Lower leg skin (tissue), 4 donors: ENCODE measurements at places on chromosomes 5 and 9.
A peak's percentile ranks its signal among the peaks of the same experiment; 100 is the strongest.

DNA sequence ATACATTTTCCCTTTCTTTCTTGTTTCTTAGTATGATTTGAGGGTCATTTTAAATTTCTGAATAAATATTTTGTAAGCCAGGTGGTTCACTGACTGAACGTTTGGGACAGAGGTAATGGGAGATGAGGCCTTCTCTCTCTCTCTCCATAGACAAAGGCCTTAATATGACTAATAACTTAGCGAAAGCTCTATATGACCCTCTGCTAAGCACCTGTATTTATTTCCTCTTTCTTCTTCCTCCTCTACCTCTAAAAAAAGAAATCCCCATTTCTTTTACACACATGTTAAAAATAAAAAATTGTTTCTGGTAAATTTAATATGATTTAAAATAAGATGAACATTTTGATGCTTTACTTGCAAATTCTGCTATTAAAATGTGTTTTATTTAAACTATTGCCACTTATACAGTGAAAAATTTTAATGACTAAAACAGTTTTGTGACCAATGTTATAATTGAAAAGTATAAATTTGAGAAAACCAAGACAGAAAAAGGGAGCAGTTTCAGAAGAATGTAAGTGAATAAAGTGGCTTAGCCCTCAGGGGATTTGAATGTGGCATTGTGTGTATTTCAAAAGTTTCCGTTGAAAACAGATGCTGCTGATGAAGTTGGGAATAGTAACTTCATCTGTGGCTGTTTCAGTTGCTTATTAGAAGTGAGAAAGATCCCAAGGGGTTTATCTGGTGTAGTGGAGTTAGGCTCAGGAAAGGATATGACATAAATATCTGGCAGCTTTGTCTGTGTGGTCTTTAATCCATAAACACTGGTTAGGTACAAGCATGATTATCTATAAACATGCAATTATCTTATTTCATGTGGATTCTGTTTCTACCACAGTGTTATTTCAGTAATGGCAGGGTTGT, 128.6 kb upstream of the GRHPR start:
- DNase-seq, result no peak

- DNase-seq, result no peak
Observed at GRCh38 chr9:113131689-113132151, 19.1 kb upstream of the SLC31A2 start.

DNA sequence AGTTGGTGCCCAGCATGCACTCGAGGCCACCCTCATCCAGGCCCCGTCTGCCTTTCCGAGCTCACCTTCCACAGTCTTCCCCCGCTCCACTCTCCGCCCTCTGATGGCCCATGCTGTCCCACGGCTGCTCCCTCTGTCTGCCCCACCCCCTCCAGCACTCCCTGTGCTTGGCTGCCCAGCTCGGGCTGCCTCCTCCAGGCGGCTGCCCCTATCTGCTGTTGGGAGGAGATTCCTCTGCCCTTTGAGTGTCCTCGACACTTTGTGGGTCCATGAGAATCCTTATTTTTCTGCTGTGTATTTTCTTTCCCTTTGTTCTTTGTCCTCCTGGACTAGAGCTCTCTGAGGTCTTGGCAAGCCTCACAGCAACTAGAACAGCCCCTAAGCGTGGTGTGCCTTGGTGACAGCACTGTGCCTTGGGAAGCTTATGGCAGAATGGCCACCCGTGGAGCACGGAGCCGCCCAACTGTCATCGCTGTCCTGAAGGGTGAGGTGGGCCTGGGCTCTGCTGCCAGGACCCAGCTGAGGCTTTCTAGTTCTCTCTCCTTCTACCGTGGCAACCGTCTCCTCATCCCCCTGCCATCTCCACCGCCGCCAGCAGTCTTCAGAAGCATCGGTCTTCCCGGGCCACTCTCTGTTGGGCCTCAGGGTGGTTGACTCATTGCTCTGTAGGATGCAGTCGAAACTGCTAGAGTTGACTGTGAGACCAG, 5.2 kb downstream of the NTMT1 start:
- no peak for DNase-seq

DNA sequence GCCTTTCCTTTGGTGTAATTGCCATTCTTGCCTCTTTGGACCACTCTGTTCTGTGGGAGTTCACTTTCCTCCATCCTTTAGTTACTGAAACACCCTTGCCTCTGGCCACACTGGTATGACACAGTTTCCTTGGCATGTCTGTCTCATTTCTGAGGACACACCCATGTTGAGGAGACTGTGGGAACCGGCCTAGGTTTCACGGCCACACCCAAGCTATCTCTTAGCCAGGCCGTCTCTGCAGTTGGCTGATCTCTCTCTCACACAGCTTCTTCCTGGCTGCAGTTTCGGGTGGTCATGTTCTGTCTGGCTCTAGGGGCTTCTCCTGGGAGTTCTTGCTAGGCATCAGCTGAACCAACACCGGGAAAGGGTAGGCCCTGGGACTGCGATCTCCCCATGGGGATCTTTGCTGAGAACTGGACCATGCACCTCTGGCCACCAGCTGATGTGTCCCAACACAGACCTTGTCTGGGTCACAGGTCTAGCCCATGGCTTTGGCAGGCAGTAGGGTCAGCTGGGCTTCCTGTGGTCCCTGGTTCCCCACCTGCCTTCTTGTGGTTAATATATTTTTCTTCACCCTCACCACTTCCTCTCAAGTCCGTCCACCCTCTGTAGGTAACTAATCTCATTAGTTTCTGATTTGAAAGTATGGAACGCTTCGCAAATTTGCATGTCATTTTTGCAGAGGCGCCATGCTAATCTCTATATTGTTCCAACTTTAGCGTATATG, 24.9 kb downstream of the ARHGEF37 start:
- peak; percentile 84 for DNase-seq

- no peak for DNase-seq
Observed at GRCh38 chr5:163861670-163862069, 356.3 kb downstream of the MAT2B start.

GRCh38 chr5:68780299-68780955, 313.4 kb upstream of the SLC30A5 start:
- no peak for DNase-seq

DNA sequence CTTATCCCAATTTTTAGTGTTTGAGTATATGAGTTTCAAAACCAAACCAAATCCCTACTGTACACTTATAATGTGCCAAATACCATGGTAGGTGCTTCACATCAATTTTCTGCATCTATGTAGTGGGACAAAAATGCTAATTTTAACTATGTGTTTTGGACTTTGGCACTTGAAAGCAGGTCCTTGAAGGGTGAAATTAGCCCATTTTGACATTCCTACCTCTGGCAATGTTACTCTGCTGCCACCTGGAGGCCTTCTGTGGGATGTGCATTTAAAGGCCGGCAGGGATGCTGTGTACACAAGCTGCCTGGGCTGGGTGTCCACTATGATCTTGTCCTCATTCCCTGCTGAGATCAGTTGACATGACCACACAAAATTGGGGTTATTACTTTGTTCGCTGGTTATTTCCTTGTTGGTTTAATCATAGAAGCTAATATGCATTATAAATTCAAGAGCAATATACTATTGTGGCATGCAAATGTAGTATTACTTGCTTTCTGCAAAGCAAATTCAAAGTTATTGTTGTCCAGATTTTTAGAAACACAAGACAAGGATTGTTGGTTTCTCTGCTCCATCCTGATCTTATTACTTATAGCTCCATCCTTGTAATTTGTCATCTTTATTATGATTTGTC, 166.8 kb downstream of the ARHGEF28 start:
- peak; percentile 74 for DNase-seq

- DNase-seq, result peak; percentile 68
Observed at GRCh38 chr5:95870105-95870672, 47.7 kb upstream of the GLRX start.

- no peak for DNase-seq
Observed at GRCh38 chr9:131333771-131334628, 44.5 kb downstream of the PLPP7 start.

DNA sequence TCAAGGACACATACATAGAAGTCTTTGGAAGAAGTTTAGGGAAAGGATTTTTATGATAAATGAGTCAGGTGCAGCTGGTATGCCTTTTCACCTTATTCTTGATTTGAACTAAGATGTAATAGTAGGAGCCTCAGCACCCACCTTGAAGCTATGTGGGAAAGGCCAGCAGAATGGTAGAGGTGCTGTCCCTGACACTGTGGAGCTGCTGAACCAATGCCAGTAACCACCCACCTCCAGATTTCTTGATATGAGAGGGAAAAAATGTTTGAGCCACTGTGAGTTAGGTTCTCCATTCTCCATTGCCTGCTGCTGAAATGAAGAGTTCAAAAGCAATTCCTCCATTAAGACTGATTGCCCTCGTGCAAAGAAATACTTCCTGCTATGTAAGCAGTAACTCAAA, 12.2 kb upstream of the HMGCR start:
- DNase-seq, result no peak

- DNase-seq, result no peak
Observed at GRCh38 chr5:138948471-138949222, 73.5 kb upstream of the LRRTM2 start.

DNA sequence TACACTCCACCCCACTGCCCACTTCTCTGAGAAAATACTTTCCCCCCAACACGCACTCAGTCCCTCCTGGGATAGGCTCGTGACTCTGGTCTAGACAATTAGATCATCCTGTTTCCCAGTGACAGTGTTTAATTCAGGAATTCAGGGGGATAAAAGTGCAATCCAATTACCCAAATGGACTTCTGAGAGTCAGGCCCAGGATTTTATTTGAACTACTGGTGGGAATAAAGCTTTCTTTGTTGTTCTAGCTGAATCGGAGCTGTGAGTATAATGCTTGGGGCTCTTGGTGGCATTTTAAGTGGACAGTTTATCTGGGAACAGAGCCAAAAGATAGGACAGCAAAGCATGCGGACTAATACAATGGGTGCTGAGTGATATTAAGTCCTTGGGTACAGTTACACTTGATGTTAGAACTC, 683.3 kb downstream of the MAT2B start:
- DNase-seq, result no peak

GRCh38 chr9:27756418-27756817, 183.1 kb upstream of the C9orf72 start:
- no peak for DNase-seq

DNA sequence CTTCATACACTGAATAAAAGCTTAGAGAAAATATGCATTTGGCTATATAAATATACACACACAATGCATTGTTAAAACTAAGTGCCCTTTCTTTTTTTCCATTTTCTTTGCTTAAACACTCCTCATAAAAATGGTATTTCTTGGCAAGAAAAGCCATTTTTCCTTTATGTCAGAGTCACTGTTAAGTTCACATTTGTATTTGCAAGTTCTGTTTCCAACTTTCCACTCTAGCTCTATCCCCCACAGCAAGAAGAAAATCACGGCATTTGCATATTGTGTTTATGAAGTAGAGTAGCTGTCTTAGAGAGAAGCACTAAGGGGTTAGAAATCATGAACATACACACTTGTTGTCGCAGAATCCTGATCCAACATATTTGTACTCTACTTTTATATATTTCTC, 662.1 kb upstream of the MEF2C start:
- no peak for DNase-seq
